DND-41 (cell line): ENCODE measurements at places on chromosomes 7 and 10.

DNA sequence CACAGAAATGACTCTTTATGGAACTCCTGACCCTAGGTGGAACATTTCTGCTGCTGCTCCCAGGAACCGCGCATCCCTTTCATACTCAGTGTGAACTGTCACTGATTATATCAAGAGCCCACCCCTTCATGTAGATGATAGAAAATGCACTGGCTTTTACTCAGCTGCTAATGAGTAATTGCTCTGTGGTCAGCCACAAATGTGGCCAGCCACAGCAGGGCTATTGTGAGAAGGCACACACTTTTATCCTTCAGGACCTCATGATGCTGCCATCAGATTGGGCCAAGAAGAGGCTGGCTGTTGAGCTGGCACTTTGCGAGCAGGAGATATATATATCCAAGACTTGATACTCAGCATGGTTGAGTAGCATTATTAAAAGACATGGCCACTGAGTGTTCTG is 124.7 kb downstream of the CFAP58 start:
- no peak for DNase-seq

DNA sequence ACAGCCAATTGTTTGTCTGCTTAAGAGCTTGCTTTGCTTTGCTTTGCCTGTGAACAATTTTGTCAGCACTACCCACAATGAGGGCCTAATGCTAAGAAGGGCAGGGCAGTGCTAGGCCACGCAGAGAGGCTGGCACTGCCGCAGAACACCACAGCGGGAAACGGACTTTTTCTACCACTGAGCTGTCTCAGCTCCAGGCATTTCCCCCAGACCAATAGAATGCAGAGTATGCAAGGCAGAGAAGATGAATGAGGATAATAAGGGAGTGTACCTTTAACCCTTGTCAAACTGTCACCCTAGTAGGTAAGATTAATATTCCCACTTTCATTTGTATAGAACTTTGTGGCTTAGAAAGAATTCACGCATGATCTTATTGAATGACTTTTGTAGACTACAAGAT is 104.5 kb downstream of the SH3PXD2A start:
- no peak for DNase-seq

DNA sequence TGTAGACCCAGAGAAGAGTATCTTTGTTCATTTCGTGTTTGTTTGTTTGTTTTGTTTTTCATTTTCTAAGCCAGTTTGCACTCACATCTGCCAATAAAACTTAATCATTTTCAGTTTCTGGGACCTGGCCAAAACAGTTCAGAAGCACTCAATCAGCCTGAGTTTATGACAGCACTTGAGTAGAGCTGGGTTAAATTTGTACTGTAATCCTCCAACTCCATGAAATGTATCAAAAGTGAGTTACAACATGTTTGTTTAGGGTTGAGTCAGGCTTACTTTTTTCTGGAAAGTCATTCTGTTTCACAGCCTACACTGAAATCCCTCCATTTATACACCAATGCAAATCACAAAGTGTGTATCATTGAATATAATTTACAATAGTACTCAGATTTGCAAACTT is 91.9 kb downstream of the ZWINT start:
- DNase-seq: no peak

GRCh38 chr7:42939457-42940240 is 7.5 kb downstream of the MRPL32 start:
- DNase-seq: no peak

DNA sequence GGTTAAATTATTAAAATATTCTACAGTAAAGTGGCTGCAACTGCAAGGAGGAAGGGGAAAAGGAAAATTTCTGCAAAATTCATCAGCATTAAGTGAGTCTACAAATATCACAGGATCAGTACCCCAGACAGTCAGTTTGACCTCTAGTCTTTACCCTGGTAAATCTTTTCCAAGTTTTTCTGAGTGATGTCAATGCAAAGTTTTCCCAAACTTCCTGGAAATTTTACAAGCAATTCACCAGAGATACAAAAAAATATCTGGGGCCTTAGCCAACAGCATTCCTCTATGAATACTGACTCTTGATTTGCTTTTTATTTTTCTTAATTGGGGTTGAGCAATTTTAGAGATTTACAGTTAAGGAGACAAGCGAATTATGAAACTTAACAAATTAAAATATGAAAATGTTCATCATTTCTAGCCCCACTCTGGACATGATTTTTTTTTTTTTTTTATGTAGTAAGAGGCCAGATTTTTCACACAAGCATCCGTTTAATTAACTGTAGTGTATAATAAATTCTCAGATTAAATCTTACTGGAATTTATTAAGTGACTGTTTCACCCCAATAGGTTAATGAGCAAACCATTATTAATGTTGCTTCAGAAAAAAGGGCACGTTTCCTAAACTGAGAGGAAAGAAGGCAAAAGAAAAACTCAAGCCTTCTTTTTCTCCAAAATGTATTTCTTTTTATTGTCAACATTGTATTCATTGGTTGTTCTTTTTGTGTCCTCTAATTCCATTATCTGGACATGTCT is 539.5 kb upstream of the FZD8 start:
- no peak for DNase-seq

- peak; percentile 92 for DNase-seq
Measured at GRCh38 chr7:50335795-50336754, 31.6 kb downstream of the IKZF1 start.

GRCh38 chr10:84429926-84430520 is 101.6 kb downstream of the CCSER2 start:
- DNase-seq: peak; percentile 64

DNA sequence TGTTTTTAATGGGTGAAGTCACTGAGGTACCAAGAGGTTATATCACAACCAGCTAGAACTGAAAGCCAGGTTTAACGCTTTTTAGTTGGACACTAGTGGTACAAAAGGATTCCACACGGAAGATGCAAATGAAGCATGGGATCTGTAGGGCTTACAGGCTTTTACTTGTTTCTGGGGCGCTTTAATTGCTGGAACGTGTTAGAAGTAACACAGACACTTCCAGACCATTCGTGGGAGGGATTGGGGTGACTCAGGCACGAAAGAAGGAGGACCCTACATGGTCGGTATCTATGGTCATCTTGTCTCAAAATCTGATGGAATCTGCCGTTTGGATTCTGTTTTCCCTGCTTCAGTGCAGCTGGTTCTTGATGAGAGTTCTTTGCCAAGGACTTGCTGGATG is 1.0 kb downstream of the YKT6 start:
- no peak for DNase-seq

DNA sequence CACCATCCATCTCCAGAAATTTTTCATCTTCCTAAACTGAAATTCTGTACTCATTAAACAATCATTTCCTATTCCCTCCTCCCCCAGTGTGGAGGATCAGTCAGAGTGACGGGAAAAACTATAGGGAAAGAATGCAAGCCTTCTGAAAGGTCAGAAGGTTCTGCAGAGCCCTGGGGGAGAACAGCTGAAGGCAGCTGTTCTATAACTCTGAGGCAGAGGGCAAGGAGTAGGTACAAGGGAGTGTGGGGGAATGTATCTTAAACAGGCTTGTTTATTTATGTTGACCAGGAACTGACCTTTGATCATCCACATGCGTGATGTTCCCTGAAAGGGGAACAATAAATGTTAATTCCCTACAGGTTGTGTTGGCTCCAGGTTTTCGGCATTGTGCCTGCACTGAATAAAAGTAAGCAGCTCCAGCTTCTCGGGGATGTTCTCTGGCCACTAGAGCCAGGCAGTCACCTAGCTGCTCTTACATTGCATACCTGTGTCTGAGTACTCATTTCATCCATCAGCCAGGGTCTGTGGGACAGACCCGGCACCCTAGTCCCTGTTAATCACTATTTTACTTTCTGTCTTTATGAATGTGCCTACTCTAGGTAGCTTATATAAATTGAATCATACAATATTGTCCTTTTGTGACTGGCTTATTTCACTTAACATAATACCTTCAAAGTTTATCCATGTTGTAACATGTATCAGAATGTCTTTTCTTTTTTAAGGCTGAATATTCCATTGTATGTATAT is 5.8 kb downstream of the IFIT1 start:
- no peak for DNase-seq

DNA sequence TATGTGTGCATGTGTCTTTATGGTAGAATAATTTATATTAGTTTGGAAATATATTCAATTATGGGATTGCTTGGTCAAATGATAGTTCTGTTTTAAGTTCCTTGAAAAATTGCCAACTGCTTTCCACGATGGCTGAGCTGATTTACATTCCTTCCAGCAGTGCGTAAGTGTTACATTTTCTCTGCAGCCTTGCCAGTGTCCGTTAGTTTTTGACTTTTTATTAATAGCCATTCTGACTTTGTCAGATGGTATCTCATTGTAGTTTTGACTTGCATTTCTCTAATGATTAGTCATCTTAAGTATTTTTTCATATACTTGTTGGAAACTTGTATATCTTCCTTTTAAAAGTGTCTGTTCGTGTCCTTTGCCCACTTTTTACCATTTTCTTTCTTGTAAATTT is 434.2 kb upstream of the POT1 start:
- DNase-seq: no peak

- no peak for DNase-seq
Measured at GRCh38 chr7:21137640-21138039, 290.2 kb upstream of the SP4 start.

- DNase-seq: no peak
Measured at GRCh38 chr7:26360650-26361049, 69.0 kb downstream of the SNX10 start.

- DNase-seq: no peak
Measured at GRCh38 chr7:108557617-108558016, 11.9 kb downstream of the THAP5 start.

DNA sequence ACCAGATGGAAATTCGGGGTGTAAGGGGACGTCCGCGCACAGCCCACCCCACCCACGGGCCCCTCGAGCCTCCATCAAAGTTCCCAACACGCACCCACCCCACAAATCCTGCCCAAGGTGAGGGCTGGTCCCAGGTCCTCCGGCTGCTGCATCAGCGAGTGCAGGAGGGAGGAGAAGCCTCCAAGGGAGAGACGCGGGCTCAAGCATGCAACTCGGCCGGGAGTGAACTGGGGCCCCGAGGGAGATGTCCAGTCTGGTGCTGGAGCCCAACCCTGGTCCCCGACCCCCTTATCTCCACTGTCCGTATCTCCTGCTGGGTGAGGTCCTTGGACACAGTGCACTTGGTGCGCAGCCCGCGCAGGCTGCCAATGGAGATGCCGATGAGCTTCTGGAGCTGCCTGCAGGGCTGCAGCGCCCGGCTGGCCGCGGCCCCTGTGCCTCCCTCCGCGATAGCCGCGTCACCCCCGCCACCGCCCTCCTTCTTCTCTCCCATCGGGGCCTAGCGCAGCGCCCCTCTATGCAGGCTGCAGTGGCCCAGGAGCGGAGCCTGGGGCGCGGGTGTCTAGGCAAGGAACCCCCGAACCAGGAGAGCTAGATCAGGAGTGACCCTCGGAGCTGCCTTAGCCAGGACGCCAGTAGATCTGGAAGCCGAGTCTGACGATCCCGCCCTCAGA is 489.2 kb downstream of the ZNF33B start:
- DNase-seq: no peak

DNA sequence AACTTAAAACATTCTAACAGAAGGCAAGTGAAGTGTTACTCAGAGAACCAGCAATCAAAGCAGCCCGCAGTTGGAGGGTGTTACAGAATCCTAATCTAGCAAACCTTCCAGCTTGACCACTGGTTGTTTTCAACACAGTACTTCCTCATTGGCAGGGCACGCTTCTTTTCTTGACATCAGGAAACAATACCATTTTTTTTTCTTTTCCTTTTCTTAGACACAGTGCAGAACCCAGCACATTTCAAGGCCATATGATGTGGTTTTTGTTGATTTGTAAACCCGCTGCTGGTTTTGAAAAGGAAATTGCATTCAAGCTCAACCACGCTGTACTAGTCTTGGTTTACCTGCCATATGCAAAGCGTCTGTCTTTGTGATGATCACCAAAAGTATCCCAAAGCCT is 33.4 kb downstream of the RHOBTB1 start:
- no peak for DNase-seq

DNA sequence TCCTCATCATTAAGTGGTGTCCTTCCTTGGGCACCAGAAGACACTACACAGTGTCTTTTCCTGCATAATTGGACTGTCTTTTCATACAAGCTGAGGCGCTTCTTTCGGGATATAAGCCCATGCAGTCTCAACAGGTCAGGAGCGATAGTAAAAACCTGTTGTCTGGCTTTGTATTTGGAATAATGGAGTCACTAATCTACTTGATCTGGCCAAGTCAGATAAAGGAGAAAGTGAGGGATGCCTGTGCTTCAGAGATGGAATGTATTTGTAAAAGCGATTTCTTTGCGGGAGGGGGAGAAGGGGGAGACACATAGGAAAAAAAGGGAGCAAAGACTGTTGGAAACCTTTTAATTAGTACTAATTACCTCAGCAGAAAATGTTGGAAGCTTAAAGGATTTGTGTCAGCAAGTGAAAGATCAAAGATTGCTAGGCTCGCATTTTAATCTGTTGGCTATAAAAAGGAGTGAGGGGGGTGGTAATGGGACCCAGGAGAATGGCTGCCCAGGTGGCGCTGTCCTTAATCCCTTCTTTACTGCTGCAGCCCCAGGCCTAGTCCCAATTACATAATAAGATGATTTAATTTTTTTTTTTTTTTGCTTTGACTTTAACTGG is 581.4 kb downstream of the LRMDA start:
- DNase-seq: no peak

GRCh38 chr10:97174941-97175340 is 10.8 kb downstream of the SLIT1 start:
- no peak for DNase-seq

- no peak for DNase-seq
Measured at GRCh38 chr10:48572414-48572813, 32.5 kb downstream of the ARHGAP22 start.

DNA sequence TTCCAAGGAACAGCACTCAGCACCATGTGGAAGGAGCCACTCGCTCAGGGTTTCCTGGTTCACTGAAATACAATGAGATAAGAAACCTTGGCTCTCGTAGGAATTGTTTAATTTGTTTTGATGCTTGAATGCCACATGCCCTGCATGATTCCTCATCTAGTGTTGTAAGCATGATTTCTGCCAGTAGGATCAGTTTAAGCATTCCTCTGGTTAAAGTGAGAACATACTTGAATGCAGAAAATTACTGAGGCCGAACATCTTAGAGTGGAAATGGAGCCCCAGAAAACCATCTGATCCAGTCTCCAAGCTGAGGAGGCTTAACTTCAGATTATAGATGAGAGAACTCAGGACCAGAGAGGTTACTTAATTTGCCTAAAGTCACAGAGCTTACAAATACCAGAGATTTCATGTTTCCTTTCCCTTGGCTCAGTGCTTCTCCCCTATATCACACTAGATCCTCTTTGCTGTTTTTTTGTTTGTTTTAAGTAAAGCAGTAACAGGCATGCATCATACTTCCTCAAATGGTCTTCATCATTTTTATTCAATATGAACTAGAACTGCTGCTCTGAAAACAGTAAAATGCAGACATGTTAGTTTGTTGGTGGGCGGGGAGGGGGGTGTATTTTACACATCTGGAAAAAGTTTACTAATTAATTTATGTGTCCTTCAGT is 125.1 kb downstream of the ADAM12 start:
- no peak for DNase-seq

DNA sequence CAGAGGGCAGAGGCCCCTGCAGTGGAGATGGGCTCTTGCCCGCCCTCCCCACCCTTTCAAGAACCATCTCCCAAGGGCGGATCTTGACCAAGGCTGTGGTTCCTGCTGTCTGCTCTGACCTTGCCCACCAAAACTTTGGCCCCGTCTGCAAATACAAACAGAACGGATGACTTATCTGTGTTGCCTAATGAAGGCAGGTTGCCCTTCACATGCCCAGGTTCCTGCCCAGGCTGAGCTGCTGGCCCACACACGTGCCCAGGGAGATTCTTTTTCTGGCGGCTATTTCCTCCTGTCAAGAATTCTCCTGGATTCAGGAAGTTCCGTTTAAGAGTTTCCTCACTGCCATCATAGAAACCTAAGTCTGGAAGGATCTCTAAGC is 78.3 kb downstream of the PROSER2 start:
- DNase-seq: no peak

GRCh38 chr10:69049566-69049961 is 38.3 kb upstream of the SRGN start:
- no peak for DNase-seq
